ENCODE measurements at places on chromosomes 12 and 14.

- no peak for DNase-seq
These were observed 28.0 kb downstream of the PXN start for GRCh38 chr12:120237360-120238171.

GRCh38 chr14:21825149-21825743, 151.6 kb upstream of the OR4E1 start:
- DNase-seq, result no peak

DNA sequence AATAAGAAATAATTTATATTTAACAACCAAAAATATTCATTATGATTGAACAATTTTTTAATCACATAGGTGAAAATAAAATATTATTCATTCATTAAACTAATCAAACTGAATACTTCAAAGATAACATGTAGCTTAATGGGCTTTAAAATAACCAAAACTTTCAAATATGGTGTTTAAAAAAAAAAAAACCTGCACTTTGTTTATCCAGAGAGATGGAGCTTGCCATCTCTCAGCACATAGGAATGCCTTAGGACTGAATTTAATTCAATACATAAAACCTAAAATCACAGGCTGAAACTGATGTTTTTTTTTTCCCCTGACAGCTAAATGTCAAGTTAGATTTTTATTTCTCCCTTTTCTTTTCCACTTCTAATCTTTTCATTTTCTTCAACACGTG, 14.4 kb upstream of the CCER1 start:
- no peak for DNase-seq

GRCh38 chr14:73789989-73790581, 61.5 kb upstream of the PTGR2 start:
- DNase-seq, result no peak

DNA sequence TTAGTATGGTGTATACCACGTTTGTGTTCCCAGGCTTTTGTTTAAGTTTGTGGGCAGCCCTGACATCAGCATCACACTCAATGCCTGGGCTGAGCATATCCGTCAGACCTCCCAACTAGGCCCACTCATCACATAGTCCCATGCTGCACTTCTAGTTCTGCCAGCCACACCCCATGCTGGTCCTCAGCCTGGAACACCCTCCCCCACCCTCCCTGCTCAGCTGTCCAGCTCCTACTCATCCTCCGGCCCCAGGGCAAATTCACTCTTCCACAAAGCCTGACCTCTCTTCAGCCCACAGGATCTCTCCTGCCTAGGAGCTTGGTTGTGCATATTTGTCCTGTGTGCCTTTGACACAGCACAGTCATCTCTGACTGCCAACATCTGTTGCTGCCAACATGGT, 3.9 kb upstream of the ENDOU start:
- no peak for DNase-seq

GRCh38 chr14:53957739-53958138, 1.1 kb upstream of the BMP4 start:
- no peak for DNase-seq

DNA sequence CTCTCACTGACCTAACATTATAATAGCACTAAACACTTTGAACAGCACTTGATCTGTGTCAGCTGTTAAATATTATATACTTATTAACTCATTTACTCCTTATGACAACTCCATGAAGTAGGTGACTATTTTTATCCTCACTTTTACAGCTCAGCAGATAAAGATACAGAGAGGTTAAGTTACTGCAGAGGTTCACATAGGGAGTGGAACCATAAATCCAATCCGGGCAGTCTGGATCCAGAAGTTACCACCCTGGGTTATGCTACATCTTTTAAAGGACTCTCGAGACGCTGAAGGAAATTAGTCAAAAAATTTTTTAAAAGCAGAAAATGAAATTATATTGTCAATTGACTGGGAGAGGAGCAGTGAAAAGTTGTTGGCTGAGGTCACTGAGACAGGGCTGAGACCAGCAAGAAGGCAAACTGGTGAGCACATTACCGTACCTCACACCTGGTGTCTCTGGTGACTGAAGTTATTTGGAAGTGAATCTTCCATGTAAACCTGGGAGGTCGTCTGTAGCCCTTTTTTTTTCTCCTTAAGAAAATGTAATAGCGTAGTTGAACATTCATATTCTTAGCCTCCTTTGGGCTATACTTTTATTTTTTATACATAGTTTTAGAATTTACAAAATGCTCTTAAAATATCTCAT, 1.2 kb upstream of the RIMKLB start:
- DNase-seq, result no peak

- peak; percentile 22 for DNase-seq
These were observed 173.8 kb upstream of the RGS6 start for GRCh38 chr14:71758229-71758951.

GRCh38 chr14:100721568-100721967, 5.1 kb upstream of the DLK1 start:
- no peak for DNase-seq

GRCh38 chr12:3155702-3156370, 78.7 kb downstream of the TSPAN9 start:
- DNase-seq, result no peak
